ENCODE measurements at places on chromosomes 7 and 10.

DNA sequence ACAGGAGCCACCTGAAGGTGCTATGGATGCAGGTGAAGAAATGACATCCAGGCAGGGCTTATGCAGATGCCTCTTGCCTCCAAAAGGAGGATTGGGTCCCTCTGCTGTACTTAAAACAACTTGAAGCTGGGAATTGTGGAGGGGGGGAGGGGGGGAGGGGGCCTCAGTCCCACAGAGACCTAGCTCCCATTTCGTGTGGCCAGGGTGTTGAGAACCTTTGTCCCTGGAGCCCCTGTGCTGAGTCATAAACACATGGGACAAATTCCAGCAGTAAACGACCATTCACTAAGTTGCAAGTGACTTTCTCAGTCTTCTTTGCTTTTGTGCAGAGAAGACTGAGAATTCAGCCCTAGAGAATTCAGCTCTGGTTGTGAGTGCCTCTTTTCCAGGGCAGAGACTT lies 96.5 kb upstream of the PODXL start:
- no peak for DNase-seq

GRCh38 chr7:73992101-73992562 lies 35.8 kb upstream of the ELN start:
- DNase-seq, result no peak

GRCh38 chr7:167090-167855 lies 25.1 kb upstream of the FAM20C start:
- no peak for DNase-seq

DNA sequence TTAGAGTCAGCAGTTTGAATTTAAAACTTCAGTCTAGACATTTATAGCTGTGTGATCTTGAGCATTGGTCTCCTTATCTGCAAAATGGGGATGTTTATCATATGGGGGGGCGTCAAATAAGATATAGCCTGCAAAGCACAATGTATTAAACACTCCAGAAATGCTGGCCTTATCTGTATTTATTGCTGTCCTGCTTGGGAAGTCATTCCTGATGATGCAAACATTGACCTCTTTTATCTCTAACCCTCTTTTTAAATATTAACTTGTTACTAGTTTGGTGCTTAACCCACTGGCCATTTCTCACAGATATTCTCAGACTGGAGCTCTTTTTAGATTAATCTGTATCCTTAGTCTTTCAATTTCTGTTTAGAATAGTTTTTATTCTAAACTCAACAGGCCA lies 13.2 kb downstream of the MRPS33 start:
- no peak for DNase-seq

GRCh38 chr10:102505462-102506115 lies 1.8 kb downstream of the SUFU start:
- DNase-seq, result no peak

DNA sequence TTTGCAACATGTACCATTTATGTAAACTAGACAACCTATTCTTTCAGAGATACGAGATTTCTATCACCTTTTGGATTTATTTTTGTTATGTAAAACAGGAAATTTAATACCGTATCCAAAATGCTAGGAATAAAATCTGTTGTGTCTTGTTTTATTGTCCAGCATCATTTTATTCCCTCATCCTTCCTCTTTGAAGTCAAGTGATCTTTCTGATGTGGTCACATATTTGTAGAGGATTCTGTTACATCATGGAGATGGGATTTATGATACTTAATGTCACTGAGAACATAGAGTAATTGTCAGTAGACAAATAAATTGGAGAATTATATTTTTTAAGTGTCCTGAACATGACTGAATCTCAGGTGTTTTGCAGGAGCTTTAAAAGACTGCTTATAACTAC lies 64.7 kb downstream of the ZNF277 start:
- no peak for DNase-seq

DNA sequence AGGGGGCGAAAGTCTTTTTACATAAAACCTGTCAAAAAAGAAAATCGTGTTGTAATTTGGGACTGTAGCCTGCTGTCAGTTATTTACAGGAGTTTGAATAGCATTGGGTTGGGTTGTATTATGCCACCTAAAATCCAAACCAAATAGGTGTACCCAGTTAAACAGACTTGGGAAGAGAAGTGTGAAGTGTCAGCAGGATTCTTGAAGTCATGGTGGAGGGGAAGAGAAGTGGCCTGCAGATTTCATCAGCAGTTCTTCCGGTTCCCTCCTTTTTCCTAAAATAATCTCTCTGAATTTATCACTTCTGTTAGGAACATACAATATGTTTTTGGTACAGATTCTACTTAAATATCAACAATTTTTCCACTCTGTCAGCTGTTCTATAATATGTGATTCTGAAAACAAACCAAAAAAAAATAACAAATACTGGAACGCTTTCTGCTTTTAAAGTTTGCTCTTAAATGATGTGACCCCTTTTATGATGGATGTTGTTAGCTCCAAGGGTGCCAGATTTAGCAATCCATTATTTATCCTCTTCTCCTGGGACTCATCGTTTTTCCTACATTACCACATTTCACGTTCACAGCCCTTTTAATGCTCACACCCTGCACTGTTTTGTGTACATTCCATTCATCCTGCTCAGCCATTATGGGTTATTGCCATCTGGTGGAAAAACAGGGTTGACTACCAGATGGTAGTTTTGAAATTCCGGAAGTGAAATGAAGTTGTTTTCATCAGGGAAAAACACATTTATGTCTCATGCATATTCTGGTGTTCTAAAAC lies 18.7 kb upstream of the ARHGAP12 start:
- peak; percentile 96 for DNase-seq

- no peak for DNase-seq
Observed at GRCh38 chr10:118732245-118733165, 22.3 kb downstream of the CACUL1 start.

DNA sequence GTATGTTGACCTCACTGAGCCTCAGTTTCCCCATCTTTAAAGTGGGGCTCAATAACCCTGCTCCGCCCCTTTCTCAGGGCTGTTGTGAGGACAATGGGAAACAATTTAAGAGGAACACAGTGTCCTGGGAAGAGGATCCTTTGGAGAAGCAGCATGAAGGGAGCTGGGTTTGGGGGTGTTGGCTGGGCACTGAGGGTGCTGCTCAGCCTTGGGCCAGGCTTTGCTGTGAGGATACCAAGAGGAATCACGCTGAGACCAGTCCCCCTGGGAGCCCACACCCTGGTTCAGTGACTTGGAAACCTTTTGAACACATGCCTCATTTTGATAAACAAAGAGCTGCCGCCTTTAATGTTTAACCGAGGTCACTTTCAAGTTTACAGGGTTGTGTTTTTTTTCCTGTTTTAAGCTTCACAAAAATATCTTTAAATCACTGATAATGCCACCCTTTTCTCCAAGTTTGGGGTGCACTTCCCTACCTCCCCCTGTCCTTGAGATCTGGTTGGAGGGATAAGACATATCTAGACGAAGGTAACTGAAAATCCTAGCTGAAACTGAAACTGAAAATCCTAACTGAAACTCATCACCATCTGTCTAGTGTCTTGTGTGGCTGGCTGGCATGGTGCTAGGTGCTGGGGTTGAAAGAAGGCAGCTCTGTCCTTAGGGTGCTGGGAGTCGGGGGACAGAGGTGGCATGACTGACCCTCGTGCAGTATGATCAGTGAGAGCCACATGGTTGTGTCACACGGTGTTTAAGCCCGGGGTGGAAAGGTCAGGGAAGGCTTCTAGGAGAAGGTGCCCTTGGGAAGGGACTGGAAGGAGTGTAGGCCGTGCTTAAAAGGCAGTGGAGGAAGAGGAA lies 27.7 kb downstream of the ZNF775 start:
- DNase-seq, result no peak

- no peak for DNase-seq
Observed at GRCh38 chr10:102313221-102313896, 68.0 kb downstream of the GBF1 start.

- no peak for DNase-seq
Observed at GRCh38 chr10:79507440-79508167, 4.7 kb upstream of the EIF5AL1 start.

GRCh38 chr7:30996256-30996655 lies 32.5 kb downstream of the GHRHR start:
- DNase-seq, result no peak

DNA sequence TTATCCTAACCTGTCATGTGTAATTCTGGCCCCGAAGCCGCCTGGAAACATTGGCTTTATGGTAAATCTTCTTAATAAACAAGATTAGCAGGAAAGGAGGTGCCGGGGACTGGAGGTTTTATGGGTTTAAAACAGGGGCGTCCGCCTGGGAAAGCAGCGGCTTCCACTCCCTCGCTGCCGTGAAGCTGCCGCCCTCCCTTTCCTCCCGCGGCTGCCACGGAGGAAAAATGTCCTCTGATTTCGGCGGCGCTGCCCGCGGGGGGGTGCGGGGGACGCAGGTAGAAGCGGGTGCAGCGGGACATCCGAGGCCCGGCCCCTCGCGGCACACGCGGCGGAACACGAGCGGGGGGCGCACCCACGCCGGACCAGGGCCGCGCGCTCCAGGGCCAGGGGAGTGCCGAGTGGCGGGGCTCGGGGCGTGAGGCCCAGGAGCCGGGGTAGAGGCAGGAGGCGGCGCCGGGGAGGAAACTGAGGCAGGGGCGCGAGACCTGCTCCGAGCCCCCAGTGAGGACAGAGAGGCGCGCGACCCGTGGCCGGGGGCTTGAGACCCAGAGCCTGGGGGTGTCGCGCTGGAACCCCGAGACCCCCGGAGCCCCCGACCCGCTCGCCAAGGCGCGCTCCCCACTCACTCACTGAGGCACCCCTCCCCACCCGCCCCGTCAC lies 993 bp downstream of the PTPRN2 start:
- DNase-seq, result no peak

DNA sequence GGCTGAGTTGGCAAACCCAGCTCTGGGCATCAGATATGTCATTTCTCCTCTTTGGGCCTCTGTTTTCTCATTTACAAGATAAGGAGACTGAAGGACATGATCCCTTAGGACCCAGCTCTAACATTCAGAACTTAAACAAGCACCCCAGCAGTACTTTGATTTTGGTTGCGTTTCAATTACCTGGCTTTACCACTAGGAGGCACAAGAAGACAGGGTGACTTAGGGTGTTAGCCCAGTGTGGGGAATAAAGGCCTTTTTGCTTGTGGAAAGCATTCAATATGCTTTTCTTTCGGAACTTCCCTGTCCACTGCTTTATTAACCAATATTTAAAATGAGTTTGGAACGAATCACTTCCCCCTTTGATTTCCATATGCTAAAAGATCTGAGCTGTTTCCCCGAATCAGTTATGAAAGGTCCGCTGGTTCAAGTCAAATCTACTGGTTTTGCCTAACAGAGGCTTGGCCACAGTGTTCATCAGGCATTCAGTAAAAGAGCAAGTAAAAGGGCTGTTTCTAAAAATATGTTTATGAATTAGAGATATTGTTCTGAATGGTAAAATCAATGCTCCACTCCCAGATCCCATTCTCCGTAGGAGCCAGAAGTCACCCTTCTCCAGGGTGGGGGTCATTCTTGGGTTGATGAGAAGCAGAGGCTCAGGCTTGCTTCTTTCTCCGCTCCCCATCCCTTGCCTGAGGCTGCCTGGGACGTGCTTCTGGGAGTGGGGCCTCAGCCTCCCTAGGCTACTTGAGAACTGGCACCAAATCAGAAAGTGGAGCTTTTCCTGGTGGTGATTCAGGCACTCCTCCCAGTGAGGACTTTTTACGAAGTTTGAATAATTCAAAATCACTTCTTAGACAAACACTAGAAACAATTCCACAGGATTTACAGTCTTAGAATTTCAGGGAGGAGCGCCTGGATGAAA lies 105.5 kb downstream of the MYOF start:
- peak; percentile 80 for DNase-seq

DNA sequence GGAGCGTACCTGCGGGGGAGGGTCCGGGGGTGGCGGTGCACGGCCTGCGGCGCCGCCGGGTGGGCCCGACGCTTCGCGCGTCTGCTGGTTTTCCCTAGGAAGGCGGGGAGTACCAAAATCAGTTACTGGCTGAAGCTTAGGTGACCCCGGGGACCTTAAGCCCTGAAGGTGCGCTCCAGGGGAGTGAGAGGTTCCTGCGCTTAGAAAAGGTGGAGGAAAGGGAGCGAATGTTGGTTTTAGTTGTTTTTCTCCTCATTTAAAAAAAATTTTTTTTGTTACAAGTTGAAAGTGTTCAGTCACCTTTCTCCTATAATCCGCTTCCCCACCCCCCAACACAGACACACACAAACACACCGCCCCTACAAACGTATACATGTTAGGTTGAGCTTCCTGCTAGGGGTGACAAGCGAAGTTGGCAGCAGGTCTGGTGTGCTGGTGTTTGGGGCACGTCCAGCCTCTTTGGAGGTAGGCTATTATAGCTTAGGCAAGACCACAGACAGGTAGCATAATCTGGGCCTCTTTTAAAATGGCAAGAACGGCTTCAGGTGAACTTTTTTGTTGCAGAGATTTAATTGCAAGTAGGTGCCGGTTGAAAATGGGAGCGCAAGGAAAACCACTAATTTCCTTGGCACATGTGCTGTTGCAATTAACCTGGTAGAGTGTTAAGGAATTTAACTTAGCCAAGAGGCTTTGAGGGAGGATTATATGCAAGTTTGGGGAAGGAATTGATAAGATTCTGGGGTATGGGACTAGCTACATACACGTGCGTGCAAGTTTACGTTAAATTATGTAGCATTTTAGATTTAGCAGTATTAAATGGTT lies 945 bp downstream of the ADD3 start:
- no peak for DNase-seq

GRCh38 chr7:50141131-50141530 lies 48.1 kb upstream of the ZPBP start:
- DNase-seq, result no peak

DNA sequence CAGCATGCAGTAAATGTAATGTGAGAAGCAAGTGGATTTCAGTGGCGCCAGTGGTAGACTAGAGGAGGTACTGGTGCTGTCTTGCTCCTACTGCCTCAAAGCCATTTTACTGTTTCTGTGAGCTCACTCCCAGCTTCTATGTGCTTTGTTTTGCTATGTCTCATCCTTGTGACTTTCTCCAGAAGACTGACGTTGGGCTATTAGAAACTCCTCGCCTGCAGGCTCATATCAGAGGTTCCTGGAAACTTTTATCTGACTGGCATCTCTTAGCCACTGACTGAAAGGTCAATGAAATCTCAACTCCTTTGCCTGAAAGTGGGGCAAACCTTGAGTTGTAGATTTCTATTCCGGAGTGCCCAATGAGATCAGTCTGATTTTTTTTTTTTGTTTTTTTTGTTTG lies 66.4 kb upstream of the SORCS1 start:
- DNase-seq, result no peak

- DNase-seq, result no peak
Observed at GRCh38 chr7:20264623-20265022, 47.4 kb upstream of the MACC1 start.

DNA sequence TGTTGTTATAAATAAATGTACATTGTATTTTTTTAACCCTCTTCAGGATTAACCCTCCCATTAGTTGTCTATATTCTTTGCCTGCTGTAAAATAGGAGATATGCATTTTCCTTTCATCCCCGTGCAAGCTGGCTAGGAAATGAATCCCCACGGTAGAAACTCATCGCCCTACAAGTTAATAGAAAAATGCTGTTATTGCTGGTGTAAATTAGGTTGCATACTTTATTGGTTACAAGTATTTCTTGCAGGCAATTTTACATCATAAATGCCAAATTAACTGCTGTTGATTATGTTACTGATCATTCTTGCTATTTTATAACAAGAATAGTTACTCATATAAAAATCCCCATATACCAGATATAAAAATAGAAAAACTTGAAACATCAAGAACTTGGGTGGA lies 454.2 kb upstream of the KLF6 start:
- DNase-seq, result no peak

Measured in HCEC 1CT (cell line).